ENCODE measurements at places on chromosomes 6 and 20.

- DNase-seq = no peak
Measured at GRCh38 chr6:66662196-66662595, 955.2 kb upstream of the EYS start.

DNA sequence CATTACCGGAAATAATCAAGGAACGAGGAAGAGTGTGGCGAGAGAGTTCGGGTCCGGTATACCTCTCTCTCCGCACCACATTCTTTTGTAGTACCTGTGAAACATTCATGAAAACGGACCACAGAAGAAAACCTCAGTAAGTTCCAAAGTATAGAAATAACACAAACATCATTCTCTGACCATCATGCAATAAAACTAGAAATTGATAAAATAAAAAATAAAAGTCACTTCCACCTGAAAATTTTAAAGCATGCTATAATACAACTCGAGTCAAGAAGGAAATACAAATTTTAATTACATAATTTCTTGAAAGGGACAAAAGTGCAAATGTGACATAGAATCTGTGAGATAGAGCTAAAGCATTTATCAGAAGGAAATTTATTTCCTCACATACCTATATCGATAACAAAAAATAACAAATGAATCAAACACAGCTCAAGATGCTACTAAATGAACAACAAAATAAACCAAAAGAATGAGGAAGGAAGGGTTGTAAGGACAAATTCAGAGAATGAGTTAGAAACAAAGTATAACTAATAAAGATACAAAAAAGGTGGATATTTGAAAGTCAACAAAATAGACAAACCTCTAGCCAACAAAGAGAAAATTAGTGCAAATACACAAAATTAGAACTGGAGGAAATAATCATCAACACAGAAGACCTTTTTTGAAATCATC, 84.2 kb downstream of the TRIM27 start:
- no peak for DNase-seq

- no peak for DNase-seq
Measured at GRCh38 chr20:11375966-11376365, 541.7 kb upstream of the BTBD3 start.

DNA sequence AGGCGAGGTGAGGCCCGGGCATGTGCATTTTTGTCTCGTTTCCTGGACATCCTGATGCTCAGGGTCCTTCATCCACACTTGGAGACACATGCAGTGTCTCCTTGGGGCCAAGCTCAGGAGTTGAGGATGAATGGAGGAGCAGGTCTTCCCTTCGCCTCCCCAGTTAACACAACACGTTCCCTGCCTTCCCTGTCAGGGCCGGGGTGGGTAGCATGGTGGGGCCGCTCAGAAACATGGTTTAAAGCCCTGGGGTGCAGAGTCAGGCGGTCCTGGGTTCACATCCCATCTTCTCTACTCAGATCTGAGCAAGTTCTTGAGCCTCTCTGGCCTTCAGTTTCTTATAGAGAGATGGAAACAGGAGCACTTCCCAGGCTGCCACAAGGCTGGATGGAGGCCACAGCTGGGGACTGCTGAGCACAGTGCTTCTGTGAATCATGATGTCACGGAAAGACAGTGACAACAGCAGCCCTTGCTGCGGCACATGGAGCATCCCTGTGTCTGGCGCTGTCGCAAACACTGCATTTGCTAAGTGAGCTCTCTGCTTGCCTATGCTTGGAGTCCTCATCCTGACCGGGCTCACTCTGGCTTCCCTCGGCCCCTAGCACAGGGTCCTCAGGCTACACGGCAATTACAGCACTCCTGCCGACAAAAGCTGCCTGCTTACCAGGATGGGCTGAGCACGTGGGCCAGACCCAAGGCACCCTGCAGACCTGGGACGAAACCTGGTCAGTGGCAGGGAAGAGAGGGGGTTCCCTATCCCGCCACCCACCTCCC, 45.6 kb upstream of the STX16 start:
- no peak for DNase-seq

GRCh38 chr6:99637629-99638028, 31.0 kb downstream of the PRDM13 start:
- no peak for DNase-seq

GRCh38 chr6:44731485-44732095, 344.1 kb downstream of the CDC5L start:
- no peak for DNase-seq

DNA sequence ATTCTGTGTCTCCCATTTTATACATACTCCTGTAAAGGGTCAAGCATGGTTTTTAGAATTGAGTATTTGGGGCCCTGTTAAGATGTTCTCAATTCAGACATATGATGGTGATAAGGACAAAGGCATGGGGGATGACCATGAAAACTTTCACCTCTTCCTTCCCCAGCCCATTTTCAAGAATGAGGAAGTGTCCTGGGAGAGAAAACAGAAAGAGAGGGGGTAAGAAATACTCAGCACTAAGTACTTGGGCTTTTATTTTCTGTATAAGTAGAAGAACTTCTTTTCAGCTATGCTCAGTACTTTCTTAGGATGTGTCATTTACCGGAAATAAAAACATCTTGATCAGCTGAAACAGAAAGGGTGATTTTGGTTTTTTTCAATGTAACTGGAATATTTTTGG, 10.9 kb upstream of the MBOAT1 start:
- DNase-seq = no peak

DNA sequence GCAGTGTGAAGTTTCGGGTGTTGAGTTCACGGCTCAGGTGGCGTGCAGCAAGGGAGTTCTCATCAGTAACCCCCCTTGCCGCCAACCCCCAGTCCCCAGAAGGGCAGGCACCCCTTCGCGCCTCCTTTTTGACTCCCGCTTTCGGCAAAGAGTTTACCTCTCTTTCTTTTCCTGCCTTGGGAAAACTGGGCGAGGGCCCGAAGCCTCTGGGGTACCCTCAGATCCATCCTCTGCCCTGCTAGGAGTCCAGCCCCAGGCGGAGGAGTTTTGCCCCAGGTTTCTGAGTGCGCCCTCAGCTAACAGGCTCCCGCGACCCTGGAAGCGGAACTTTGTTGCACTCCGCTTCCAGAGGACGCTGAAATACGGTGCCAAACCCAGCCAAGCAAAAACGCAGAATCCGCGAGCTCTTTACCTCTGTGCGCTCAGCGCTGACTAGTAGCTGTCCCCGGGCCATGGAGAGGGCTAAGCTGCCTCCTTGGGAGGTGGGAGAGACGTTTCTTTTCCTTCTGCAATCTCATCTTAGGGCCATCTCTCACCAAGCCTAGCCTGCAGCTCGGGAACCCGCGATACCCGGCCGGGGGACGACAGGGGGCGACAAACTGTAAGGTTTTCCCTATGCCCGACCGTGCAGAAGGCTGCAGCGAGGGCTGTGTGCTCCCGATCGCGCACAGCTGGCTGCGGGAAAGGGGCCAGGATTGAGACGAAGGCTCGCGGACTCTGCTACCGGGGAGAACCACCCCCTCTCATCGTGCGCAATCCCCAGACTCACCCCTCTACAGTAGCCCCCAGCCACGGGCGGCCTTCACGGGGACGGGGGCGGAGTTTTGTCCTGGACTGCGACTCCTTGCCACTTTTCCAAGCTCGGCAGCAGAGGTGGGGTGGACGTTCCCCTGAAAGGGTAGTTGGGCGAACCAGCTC, 2.7 kb upstream of the PAX1 start:
- DNase-seq = peak; percentile 53
